Stimulated activated naive CD8-positive, alpha-beta T cell treated with anti-CD3 and anti-CD28 coated beads, Interleukin-15, Interleukin-2, amounts not matched to agents 100 U/mL and 50 U/mL, for 24 hours (primary cell): ENCODE measurements at places on chromosomes 11 and 22.

- no peak for DNase-seq
Measured at GRCh38 chr11:19777039-19777376, 64.4 kb downstream of the NAV2 start.

- DNase-seq = no peak
Measured at GRCh38 chr22:33240888-33241475, 182.8 kb upstream of the SYN3 start.

GRCh38 chr11:110858547-110858921 is 146.3 kb upstream of the ARHGAP20 start:
- no peak for DNase-seq

- no peak for DNase-seq
Measured at GRCh38 chr11:11279956-11280689, 72.9 kb downstream of the CSNK2A3 start.

- no peak for DNase-seq
Measured at GRCh38 chr11:16013649-16014275, 342.6 kb downstream of the SOX6 start.

DNA sequence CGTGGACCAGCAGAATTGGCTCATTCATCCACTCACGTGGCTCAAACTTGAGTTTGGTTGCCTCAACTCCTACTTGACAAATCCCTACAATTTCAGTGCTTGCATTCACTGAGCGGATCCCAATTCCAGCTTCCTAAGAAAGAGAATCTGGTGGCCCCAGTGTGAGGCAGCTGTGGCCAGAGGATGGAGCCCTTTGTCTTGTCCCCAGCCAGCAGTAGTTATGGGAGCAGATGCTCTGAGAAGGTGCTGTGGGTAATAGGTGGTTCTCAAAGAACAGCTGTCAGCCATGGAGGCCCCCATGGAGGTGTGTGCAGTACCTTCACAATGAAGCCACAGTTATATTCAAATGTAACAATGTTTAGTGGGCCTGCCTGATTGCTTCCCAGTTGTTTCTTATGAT is 39.3 kb downstream of the KREMEN1 start:
- DNase-seq = no peak

- peak; percentile 47 for DNase-seq
Measured at GRCh38 chr11:46127150-46127638, 5.9 kb upstream of the PHF21A start.

DNA sequence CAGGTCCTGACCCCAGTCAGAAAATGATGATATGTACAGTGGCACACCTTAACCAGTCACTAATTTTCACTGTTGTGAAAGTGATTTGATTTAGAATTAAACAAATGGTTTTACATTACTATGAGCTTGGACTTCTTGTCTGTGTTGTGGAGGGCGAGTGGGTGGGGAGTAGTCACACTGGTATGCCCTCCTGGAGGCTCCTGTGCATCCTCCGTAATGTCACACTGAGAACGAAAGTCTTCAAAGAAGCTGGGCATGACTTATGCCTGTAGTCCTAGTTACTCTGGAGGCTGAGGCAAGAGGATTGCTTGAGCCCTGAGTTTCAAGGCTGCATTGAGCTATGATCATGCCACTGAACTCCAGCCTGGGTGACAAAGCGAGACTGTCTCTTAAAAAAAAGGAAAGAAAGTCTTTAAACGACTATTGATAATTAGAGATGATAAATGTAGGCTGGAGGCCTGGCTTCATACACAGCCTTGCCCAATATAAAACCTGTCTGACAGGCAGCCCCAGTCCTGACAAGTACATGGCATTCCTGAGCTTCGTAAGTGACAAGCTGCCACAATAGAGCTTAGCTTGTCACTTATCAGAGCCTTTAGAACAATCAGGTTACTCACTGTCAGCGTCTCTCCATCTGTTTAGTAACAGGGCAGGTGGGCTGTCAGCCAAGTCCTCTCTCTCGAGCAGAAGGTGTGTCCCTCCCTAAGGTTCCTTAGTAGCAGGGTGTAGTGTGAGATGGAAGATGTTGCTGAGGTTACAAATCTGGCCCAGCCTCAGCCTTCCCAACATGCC is 5.0 kb upstream of the LIMK2 start:
- DNase-seq = no peak

DNA sequence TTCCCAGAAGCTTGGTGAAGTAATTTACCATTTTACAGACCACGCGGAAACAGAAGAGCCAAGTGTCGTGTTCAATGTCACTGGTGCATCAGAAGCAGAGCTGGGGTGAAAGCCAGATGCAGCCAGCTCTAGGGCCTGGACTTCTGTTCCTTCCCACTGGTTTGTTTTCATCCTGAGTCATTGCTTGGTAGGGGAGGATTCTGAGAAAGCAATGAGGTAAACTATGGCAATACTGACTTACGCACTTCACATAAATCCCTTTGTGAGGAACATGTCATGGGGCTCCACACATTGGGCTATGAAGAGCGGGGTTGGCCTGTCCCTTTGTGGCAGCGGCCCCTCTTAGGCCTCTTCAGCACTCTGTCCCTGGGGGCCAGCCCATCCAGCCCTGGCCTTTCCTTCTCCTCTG is 52.4 kb upstream of the RBFOX2 start:
- no peak for DNase-seq

DNA sequence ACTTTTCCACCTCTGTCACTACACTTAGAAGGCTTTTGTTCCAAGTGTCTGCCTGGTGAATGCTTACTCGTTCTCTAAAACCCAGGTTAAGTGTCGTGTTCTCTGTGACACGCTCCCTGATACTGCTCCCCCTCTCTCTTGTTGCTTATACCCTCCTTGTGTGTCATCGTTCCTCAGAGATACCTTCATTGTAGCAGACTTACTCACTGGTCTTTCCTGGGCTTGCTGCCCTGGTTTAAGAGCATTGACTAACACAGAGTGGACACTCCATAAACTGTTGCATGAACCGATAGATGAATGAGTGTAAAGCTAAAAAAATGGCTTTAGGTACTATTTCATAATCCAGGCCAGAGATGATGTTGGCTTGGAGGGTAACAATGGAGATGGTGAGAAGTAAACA is 171.3 kb downstream of the GRIK4 start:
- DNase-seq = no peak

DNA sequence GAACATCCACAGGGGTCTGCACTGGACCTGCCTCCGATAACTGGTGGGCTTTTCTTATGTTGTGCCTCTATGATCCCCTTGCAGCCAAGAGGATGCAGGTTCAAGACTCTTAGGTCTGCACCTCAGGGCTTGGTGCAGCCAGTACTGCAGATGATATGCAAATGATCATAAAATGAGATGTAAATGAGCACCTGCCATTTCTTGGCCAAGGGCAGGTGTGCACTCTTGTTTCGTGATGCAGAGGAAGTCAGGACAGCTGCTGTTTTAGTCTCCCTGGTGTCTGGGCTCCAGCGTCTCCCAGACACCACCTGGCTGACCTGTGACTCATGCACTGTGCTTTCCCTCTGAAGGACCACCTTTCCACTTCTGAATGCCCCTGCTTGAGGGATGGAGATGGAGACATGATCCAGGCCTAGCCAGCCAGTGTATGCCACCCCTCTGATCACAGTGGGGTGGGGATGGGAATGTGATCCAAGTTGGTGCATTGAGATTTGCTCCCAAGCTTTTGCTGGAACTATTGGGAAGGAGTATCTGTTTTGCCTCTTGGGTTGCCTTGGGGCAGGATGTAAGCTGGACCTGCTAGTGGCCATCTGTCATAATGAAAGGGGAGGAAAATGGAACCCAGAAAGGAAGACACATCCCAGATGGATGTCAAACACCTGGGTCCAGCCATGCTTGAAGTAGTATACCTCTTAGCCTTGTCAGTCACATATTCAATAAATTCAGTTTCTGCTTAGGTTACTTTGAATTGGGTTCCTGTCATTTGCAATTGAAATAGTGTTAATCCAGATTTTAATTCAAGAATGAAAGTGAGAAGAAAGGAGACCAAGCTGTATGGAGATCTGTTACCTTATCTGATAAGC is 3.3 kb upstream of the KCNJ11 start:
- no peak for DNase-seq

GRCh38 chr11:86815726-86816125 is 15.4 kb downstream of the PRSS23 start:
- no peak for DNase-seq

DNA sequence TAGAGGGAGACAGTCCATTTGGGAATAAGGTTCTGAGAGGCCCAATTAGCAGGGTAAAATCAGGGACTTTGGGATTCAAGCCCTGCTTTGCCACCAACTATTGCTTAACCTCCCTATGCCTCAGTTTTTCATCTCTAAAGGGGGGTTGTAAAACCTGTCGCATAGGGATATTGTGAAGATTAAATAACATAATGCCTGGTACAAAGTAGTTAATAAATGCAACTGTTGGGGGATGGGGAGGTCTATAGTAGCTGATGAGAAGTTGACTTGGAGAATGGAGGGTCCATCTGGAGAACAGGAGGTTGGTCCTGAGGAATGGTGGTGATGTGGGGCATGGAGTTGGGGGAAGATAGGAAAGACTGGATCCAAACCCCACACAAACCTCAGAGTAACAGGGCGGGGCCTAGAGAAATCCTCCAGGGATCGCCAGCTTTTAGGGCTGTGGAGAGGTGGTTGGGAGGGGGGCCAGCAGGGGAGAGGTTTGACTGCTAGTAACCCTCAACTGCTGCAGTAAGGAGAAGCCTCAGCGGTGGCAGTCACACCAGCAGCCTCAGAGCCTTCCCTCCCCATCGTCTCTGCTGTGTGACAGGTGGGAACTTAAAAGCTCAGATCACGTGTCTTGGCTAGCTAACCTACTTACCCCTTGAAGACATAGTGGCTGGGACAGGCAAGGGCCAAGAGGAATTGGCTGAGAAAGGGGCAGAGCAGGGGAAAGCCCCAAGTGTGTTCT is 1.1 kb upstream of the ABCG4 start:
- DNase-seq = no peak

DNA sequence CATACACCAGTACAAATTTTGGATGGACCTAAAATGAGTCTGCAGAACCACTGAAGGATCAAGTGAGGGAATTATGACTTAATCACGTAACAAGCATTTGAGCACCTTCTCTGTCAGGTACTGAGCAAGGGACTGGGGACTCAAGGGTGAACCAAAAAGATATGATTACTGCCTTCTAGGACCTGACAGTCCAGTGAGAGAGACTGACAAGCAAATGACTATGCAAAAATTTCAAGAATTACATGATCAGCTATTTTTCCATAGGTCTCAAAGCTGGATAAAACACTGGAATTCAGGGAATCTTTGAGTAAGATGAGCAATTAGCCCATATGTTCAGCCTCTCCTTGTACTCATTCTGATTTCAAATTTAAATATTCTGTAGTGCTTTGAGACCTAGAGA is 5.2 kb upstream of the STT3A start:
- DNase-seq = no peak

DNA sequence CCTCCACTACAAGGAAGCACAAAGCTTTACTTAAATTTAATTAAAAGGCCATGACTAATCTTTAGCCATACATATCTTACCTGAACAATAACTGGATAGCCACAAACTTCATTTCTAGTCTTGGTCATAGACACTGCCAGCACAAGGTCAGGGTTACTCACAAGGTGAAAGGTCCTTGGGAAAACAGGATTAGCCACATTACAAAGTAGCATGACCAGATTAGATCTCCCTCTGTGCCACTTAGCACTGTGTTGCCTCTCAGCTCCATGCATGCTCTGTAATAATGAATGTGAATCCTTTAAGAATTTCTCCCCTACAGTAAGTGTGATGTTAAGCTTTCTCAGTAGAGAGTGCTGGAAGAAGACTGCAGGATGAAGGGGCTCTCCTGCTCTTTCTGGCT is 325.1 kb upstream of the MPPED2 start:
- DNase-seq = no peak

GRCh38 chr11:134022748-134023147 is 46.1 kb upstream of the JAM3 start:
- no peak for DNase-seq
